AG08396 (cell line): ENCODE measurements at places on chromosomes 7 and 10.

- no peak for DNase-seq
These were observed 288.0 kb upstream of the PITRM1 start for GRCh38 chr10:3460420-3461128.

- DNase-seq = no peak
These were observed 314.6 kb downstream of the C7orf25 start for GRCh38 chr7:42597300-42597699.

- no peak for DNase-seq
These were observed 17.4 kb downstream of the DLG5 start for GRCh38 chr10:77909021-77909748.

DNA sequence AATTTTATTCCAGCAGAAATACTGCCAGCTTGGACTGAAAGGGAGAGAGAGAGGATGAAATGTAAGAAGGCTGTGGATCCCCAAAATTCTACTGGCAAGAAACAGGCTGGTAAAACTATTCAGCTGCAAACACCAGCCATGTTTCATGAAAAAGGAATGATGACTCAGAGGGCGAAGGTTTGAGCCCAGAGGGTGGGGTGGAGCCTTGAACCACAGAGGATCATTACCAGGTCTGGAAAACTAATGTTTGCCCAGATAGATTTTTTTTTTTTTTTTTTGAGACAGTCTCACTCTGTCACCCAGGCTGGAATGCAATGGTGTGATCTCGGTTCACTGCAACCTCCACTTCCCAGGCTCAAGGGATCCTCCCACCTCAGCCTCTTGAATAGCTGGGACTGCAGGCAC is 41.7 kb upstream of the NRF1 start:
- DNase-seq = peak; percentile 84

DNA sequence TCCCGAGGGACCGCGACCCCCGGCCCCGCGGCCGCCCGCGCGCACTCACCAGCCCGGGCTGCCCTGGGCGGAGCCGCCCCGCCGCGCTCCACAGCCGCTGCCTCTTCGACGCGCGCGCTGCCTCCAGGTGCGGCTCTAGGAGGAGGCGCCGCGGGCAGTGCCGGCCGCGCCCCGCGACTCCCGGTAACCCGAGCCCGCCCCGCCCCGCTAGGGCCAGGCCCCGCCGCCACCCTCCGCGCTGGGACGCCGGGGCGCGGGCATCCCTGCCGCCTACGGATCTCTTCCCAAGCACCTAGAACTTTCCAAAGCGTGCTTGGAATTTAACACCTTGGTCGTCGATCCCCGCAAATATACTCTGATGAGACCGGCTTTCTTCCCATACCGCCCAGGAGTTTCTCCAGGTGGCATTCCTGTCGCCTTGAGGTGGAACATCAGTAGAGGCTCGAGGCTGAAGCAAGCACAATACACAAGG is at the start of gene SLC26A5:
Gene SLC26A5, minus strand, starts transcription at position 159 of the 472 bp plus-strand sequence. CDS start 24,693 bp downstream, outside the sequence.
- DNase-seq = peak; percentile 17

DNA sequence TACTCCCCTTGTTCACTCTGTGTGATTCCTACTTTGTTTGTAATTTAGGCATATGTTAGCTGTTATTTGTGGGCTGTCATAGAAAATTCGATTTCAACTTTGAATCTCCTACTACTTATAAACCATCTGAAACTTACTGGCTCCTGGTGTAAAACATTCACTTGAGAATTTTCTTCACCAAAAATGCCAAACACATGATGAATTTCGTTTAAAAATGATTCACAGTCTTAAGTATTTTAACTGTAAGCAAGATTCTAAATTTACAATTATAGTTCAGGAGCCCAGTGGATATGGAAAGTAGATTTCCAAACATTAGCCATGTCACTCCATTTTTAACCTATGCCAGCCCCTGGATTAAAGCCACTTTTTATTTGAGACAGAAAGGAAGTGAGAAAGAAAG is 3.1 kb downstream of the CPED1 start:
- peak; percentile 34 for DNase-seq
